ENCODE measurements at places on chromosomes 12 and 14. TPM values are rescaled to one million over a fixed set of nuclear protein-coding genes. Genes with fewer than 3 reads are reported as not detected.

- DNase-seq, result no peak
Measured at GRCh38 chr14:78508023-78508422, 337.9 kb downstream of the NRXN3 start.

DNA sequence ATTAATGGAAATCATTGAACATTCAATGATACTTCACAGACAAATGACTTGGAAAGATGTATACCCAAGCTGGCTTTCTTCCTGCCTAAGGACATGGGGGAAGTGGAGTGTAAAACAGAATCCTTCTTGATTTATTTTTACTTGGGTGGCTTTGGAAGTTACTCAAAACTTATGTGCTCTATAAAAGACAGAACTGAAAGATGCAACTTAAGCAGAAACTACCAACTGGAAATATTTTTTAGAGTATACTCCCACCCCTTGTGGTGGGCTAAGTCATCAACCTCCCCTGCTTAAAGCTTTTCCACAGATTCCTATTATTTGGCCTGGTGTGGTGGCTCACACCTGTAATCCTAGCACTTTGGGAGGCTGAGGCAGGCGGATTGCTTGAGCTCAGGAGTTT lies 126.0 kb upstream of the ATP2B1 start:
- DNase-seq, result no peak

DNA sequence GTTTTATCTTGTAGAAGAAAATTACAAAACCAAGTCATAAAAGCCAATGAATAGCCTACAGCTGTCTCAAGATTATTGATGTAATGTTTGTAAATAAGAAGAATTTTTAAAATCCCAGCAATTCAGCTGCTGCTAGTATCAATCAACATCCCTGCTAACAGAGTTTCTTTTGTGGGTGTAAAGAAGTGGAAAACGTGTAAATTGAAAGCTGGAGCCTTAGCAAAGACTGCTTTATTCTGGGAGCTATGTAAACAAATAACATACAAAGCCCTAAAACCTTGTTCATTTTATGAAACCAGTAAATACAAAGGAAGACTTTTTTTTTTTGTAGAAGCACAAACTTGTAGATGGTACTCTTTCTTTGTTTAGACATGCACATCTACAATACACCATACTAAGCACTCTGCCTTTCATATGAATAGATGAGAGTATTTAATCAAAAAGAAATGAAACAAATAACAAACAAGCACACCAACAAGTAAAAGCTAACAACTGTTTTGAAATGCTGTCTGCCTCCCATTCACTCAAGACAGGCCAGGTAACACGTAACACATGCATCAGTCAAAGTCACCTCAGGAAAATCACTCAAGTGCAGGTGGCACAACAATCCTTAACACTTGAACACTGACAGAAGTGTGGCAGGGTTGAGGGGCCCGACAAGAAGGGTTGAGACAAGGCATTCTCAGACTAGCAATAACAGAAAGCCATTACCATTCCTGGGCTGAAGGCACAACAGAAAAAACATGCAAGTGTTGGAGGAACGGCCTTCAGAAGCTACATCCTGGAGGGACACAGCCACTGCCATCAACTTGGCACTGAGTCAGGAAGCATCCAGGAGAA lies 1364.0 kb upstream of the SEL1L start:
- no peak for DNase-seq

- DNase-seq, result peak; percentile 100
Measured at GRCh38 chr14:74571901-74572725, 39.9 kb downstream of the LTBP2 start.

GRCh38 chr12:116863275-116863767 lies 17.9 kb downstream of the HRK start:
- DNase-seq, result peak; percentile 49

DNA sequence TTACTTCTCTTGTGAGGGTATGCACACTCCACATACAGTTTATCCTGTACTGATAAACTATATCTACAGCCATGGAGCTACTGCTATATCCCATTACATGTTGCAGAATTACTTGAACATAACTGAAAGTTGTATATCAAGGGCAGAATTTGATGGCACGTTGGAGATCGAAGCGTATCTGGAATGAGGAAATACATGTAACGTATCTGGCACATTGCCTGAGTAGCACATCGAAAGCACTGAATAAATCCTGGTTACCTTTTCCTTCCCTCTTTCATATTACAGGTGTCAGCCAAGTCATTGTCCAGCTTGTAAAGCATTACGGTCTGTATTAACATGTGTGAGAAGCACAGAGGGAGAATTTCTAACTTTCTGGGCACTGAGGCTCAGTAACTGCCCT lies 42.1 kb upstream of the LIN7A start:
- peak; percentile 15 for DNase-seq

DNA sequence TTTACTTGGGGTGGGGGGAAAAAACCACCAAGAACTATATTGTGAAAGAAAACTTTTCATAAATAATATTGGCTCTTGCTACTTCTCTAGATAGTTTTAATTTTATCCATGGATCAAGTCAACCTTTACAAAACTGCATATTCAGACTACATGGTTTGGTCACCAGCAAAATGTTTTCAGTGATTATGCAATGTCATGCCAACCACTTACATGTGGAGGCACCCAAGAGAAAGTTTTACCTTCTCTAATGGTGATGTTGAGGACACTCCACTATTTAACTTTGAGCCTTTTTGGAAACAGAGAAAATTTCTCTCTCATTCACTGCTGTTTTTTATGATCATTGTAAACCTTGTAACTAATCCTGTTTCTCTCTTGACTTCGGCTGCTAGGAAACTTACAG lies 21.6 kb downstream of the PLCZ1 start:
- peak; percentile 26 for DNase-seq

DNA sequence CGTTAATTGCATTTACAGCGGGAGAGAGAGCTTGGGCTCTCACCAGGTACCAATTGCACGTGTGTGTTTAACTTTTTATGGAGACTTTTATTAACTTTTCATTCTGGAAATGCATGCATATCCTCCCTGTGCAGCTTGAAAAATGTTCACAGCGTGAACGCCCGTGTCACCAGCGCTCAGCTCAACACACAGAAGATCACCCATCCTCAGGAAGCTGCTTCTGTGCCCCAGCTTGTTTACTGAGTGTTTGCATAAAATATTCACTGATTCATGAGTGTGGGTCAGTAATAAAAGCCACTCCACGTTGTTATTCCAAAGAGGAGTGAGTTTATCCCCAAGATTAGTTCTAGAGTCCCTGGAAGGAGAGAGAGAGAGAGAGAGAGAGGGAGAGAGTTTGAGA lies 75.5 kb upstream of the FZD10 start:
- no peak for DNase-seq

DNA sequence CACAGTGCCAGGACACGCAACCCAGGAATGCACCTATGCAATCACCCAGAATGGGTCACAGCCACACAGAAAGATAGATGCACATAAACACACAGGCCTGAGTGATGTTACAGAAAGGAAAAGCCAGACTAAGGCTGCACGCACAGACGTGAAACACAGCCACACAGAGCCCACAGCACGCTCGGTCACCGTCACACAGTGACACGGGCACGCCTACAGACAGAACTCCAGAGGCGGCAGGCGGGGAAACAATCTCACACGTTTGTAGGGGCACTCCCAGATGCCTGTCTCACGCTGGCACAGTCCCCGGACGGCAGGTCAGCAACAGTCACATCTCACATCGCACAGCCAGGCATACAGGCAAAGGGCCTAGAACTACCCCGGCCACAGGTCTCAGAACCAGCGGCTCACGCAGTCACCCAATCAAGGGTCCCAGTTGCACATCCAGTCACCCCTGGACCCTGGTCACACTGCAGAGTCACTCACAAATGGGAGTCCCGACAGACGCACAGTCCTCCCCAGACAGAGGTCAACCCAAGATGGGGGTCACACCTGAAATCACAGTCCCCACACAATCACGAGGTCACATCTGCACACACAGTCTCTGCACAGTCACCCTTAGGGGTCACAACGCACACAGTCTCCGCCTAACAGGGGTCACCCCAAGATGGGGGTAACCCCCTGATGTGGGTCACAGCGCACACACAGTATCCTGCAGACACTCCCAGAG lies 790 bp downstream of the SSH1 start:
- DNase-seq, result peak; percentile 62

- no peak for DNase-seq
Measured at GRCh38 chr14:26081043-26081442, 516.8 kb downstream of the NOVA1 start.

GRCh38 chr12:32435921-32436705 lies 36.8 kb downstream of the FGD4 start:
- peak; percentile 68 for DNase-seq

DNA sequence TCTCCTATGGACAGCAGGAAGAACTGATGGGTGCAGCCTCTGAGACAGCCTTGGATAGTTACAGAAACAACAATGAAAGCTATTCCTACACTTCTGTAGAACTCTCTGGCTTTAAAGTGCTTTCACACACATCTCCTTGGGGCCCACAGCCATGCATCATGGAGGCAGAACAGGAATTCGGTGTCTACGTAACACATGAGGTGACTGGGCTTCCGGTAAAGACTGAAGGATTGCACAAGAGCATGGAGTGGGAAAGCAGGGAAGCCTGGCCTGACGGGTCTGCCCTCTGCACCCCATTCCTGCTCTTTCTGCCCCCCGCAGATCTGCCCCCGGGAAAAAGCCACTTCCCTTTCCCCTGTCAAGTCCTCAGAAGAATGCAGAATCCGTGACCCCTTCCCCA lies 82.6 kb downstream of the VWF start:
- DNase-seq, result no peak

DNA sequence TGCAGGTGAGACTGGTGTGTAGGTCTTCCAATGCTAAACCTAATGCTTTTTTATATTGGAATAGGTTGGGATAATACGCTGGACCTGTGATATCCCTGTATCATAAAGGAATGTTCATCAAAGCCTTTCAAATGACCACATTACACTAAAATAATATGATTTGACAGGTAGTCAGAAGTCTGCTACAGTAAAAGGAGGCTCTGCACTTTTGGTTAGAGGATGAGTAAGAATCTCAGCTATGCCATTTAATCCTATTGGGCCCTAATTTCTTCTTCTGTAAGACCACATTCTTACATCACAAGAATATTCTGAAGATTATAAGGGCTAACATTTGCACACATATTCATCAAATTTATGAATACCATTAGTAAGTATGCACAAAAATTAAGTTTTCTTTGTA lies 250.5 kb upstream of the FLRT2 start:
- DNase-seq, result no peak

DNA sequence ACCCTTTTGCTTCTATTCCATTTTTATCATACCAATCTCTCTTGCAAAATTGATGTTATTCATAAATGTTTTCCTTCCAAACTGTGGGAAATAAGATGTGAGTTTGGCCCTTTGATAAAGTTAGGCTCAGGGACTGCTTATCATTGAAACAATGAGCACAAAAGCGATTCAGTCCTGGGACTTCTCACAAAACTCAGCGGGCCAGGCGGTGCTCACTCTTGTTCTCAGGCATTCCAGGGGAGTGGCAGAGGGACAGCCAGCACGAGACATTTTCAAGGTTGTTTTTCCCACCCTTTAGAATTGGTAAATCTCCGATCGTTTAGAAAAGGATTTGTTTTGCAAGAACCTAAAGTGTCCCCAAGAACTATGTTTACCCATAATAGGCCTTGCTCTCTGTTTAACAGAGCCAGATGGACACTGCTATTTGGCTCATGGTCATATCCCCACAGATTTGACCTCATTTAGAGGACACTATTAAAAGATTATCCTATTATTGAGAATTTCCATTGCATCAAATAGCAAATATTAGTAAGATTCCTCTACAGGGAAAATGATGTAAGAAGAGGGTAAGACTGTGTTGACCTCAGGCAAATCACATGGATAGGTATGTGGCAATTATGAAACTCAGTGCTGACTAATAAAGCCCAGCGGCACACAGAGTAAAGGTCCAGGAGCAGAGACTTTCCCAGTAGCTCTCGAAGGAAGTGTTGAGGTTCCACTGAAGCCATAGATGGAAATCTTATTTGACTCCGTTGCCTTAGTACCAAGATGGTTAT lies 102.7 kb upstream of the USP44 start:
- DNase-seq, result peak; percentile 93

- no peak for DNase-seq
Measured at GRCh38 chr12:108060903-108061302, 68.2 kb upstream of the WSCD2 start.

DNA sequence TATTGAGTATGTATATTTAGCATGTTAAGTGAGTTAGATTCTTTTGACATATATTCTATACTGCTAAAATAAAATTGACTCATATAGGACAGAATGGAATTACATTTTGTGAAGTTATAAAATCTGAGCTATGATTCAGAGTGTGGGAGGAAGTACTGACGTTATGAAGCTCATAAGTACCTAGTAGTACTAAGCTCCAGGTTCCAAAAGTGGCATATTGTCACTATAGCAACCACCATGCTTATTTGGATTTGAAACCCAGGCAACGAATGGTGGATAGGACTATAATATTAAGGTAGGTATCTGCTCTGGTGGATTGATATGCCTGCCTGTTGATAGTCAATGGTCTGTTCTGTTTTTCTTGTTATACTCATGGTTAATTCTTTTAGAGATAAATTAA lies 2.2 kb upstream of the FBXO33 start:
- peak; percentile 22 for DNase-seq

DNA sequence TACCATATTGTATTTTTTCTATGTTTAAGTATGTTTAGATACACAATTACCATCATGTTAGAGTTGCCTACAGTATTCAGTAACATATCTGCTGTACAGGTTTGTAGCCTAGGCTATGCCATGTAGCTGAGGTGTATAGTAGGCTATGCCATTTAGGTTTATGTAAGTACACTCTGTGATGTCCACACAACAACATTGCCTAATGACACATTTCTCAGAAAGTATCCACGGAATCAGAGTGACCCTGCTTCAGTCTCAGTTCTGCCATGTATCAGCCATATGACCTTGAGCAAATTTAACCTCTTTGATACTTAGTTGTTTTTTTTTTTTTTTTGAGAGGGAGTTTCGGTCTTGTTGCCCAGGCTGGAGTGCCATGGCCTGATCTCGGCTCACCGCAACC lies 12.7 kb downstream of the SUSD6 start:
- DNase-seq, result no peak

DNA sequence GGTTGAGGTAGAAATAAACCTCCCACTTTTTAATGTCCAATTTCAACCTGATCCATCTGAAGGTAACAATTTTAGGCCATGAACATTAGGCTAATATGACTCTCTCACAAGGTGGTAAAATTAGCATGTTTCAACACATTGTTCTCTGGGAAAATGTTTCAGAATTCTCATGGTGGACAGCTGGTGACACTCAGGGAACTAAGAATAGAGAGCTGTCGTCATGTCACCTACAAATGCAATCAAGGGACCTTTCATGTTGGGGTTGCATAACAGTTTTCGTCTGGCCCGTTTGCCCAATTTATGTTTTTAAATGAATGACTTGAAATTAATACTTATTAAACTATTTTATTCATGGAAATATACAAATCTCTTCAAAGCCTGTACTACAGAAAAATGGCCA lies 180.7 kb upstream of the PRICKLE1 start:
- no peak for DNase-seq

- DNase-seq, result no peak
Measured at GRCh38 chr12:116172224-116172849, 105.2 kb downstream of the MED13L start.

Gene RDH5
- 2.7 TPM for total RNA-seq

Gene FUT8
- total RNA-seq, result 123 TPM

Gene KCNMB4
- total RNA-seq, result 1.0 TPM

Gene TCL1B
- total RNA-seq, result not detected

Gene HOXC9
- 6.5 TPM for total RNA-seq

Gene HHIPL1
- 1.8 TPM for total RNA-seq

Gene AKAP3
- 4.4 TPM for total RNA-seq

Gene GLIPR1
- total RNA-seq, result 34.4 TPM
